ENCODE measurements at places on chromosomes 7 and 10.

GRCh38 chr10:28425422-28425821, 107.5 kb upstream of the WAC start:
- DNase-seq: no peak

DNA sequence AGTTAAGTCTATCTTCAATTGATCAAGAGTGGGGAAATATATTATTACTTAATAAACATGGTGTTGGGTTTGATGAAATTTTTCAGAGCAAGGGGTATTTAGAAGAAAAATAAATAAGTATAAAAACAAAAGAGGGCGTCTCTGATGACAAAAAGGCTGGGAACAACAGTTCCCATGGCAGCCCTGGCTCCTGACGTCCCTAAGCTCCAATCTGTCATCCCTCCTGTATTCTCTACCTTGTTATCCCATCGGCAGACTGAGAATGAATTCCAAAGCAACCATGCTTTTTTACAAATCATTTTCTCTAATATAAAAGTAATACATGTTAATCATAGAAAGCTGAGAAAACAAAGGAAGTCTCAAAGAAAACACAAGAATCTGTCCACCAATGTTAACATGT, 55.5 kb downstream of the SORBS1 start:
- no peak for DNase-seq

DNA sequence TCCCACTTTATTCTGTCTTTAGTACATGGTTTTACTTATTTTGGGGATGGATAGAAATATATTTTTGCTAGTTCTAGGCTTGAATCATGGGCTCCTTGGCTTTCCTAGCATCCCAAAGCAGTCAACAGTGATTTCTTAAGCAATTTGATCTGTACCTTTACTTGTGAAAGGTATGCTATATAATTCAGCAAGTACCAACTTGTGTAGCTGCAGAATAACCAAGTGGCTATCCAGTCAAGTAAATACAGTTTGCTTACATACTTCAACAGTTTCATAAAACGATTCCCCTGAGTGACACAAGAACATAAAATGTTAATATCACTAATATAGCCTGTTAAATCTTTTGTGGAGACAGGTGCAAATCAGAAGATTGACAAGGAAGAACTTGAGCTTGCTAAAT, 67.2 kb downstream of the PODXL start:
- no peak for DNase-seq

GRCh38 chr7:134625550-134625949, 21.1 kb upstream of the BPGM start:
- peak; percentile 38 for DNase-seq

DNA sequence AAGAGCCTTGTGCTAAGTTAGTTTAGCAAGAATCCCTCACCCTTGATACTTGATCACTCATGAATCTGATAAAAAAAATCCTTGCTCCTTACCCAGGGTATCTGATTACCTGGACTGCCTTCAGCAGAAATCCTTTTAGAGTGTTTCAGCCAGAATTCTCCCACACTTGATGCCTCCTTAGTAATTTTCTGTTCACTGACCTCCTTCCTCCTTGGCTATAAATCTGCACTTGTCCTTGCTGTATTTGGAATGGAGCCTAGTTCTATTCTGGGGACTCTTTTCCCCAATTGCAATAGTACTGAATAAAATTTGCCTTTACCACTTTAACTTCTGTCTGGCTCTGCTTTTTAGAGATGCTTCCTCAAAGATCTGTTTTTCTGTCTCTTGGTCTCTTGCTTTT, 84.9 kb downstream of the RPS24 start:
- no peak for DNase-seq

DNA sequence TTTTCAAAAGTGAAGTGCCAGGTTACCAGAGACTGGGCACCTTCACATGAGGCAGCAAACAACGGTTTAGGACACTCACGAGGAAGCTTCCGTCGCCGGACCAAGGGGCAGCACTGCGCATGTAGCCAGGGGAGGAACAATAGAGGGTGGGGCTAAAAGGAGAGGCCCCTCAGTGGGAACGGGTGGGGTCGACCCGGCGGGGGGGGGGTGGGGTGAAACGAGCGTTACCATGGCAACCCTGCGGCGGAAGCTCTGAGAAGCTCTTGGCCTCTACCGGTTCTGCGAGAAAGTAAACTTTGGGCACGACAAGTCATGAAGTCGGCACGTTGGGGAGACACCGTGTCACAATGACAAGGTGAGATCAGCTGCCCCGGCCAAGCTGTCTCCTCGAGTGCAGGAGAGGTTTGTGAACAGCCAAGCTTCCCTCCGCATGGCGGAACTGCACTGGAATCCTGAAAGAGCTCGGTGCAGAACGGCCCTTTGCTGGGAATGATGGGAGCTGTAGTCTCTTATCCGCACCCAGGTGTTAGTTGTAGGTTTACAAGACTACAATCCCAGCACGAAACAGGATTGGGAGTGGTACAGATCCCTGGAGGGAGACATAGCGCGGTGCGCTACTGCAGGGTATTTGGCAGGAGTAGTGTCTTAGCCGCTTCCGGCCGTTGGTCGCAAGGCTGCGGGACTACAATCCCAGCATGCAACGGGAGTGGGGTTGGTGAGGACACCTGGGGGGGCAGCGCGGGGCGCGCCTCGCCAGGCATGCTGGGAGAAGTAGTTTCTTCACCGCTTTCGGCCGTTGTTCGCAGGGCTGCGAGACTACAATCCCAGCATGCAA, 72.8 kb upstream of the ZNF722 start:
- DNase-seq: no peak

DNA sequence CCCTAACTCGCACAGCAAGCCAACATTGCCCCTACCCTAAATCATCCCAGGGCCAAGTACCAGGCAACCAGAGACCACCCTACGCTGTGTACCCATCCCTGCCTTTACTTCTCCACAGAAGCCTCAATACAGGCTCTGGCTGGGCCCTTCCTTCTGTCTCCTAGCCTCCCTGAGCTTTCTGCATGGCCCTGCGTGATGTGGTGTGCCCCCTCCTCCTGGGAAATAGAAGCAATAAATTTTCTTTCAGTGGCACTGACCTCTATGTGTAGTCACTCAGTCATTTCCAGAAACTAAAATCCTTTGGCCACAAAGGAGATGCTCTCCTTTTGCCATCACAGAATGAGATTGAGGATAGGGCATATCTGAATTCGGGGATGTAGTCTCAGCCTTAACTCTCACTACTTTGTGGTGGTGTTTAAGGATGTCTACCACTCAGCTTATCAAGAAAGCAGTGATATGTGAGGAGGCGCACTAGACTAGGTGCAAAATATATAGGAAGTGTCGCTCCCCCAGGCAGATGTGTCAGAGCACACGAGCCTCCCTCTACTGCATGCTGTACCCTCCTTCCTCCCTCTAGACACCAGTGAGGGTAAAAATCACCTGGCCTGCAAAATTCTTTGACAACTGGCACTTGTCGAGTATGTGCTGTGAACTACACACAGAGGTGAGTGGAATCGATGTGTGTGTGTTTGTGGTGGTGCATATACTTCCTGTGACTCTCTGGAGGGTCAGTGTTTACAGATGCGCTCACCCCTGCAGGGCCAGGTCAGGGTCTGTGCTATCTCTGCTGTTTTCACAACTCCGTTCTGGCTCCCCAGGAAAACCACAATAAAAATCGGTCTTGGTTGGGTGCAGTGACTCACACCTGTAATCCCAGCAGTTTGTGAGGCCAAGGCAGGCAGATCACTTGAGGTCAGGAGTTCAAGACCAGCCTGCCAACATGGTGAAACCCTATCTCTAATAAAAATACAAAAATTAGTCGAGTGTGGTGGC, 825.9 kb upstream of the IGFBP3 start:
- no peak for DNase-seq

DNA sequence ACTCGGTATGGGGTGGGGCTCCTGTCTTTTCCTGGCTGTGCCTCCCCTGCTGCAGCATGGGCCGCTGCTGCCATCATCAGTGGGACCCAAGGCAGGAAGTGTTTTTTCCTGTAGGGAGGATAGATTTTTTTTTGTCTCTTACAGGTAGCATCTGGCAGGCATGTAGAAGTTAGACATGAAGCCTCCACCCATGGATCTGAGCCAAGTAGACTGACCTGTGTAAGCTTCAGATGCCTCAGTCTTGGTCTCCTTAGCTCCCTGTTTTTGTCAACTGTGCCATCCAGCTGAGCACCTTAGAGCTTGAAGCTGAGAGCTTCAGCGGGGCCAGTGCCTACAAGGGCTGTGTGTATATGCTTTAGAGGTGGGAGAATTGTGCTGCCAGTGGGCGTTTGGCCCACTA, 93.5 kb downstream of the AUTS2 start:
- DNase-seq: no peak

DNA sequence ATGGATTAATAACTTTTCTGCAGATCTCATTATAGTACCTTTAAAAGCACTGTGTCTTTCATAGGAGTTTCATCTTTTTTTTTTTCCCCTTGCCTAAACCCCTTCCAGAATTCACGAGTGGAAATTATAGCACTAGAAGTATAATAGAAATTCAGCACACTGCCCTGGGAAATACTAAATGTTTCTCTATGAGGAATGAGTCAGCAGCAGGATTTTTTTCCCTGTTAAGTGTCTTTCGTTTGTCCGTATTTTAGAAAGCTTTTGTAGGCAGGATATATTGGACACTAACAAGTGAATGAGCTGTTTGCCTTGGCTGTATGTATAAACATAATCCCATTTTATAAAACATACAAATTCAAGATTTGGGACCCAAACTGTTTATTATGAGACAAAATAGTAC, 105.8 kb downstream of the EXOC4 start:
- peak; percentile 3 for DNase-seq

- no peak for DNase-seq
These were observed 10.4 kb upstream of the USP54 start for GRCh38 chr10:73601486-73601921.

DNA sequence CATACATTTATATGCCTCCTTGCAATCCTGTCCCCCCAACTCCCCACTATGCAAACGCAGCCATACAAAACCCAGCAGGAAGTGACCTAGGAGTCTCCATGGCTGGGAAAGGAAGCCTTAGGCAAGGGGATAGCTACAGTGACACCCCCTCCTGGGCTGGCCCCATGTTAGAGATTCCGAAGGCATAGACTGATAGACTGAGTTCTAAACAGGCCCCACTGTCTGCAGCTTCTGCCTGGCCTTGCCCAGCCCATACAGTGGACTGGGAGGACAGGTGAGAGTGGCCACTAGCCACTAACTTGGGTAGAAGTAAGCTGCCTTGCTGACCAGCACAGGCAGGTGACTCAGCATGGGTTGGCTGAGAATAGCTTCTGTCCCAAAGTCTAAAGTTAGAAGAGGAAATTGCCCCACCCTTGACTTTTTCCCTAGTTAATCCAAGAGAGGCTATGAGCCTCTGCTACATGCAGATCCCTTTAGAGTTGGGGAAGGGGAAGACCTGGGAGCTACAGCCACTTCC, 106.3 kb downstream of the C10orf105 start:
- DNase-seq: no peak

GRCh38 chr10:30493609-30494530, 59.9 kb downstream of the MAP3K8 start:
- DNase-seq: no peak

DNA sequence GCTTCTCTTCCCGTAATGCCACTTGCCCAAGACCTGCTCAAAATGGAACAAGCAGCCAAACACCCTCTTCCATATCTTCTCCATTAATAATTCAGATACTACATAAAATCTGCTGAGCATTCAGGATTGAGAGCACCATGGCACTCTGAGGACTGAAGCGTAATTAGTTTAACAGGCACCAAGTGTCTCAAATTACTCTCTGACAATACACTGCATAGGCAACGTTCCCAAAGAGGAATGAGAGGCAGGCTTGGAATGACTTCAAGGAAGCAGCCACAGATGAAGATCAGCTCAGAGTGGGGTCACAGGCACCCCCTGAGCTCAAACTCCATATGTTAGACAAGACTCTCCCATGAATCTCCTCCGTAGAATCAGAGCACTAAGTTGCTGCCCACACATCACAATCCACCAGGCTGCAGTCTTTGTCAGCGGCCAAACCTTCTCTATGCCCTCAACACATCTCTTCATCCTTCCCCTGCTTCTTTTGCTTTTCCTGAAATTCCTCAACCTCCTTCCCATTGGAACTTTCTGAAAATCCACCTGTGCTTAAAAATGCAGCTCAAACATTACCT, 4.7 kb upstream of the ABLIM1 start:
- DNase-seq: no peak

- no peak for DNase-seq
These were observed 63.7 kb downstream of the CARD11 start for GRCh38 chr7:2979951-2980350.

DNA sequence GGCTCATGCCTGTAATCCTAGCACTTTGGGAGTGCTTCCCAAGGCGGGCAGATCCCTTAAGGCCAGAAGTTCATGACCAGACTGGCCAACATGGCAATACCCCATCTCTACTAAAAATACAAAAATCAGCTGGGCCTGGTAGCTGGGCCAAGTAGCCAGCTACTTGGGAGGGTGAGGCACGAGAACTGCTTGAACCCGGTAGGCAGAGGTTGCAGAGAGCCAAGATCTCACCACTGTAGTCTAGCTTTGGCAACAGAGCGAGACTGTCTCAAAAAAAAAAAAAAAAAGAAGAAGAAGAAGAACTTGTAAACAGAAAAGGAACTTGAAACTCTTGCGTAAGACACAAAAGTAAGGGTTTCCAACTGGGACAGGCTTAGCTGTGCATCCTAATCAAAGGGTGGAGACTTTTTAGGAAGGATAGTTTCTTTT, 5.6 kb upstream of the IFIT2 start:
- DNase-seq: no peak

- no peak for DNase-seq
These were observed 31.0 kb downstream of the PRPS1L1 start for GRCh38 chr7:17996442-17997223.

GRCh38 chr10:101273741-101274140, 44.5 kb upstream of the LBX1 start:
- DNase-seq: no peak

GRCh38 chr10:91864099-91864498, 45.2 kb downstream of the FGFBP3 start:
- no peak for DNase-seq

- DNase-seq: no peak
These were observed 204.3 kb downstream of the CHCHD3 start for GRCh38 chr7:132877573-132877972.

GRCh38 chr7:151774951-151775350, 102.0 kb downstream of the PRKAG2 start:
- DNase-seq: no peak

GRCh38 chr10:51654918-51655317, 44.5 kb downstream of the CSTF2T start:
- no peak for DNase-seq

GRCh38 chr10:117674201-117674600, 131.7 kb downstream of the EMX2 start:
- DNase-seq: no peak

- no peak for DNase-seq
These were observed 98.6 kb downstream of the ELMO1 start for GRCh38 chr7:37349979-37350590.

GRCh38 chr10:112643600-112644264, 196.7 kb downstream of the VTI1A start:
- DNase-seq: no peak

DNA sequence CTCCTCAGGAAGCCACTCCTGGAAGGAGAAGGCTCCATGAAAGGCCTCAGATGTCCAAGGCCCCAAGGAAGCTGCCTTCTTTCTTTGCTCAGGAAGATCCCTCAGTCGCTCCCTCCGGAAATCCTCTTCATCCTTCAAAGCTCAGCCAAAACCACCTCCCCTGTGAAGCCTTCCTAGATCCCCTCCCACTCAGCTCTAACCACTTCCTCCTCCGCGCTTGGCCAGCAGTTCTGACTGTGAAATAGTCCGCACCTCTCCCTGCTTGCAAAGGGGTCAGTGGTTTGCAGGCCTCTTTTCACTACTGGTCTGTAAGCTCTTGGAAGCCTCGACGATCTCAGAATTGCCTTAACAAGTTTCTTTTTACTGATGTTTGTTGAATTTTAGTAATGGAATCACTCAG, 23.9 kb downstream of the PYROXD2 start:
- no peak for DNase-seq

Data from amniotic stem cell (primary cell).